ENCODE measurements at places on chromosomes 7 and 10.

GRCh38 chr10:100238429-100238828, 9.0 kb upstream of the CHUK start:
- DNase-seq = no peak

DNA sequence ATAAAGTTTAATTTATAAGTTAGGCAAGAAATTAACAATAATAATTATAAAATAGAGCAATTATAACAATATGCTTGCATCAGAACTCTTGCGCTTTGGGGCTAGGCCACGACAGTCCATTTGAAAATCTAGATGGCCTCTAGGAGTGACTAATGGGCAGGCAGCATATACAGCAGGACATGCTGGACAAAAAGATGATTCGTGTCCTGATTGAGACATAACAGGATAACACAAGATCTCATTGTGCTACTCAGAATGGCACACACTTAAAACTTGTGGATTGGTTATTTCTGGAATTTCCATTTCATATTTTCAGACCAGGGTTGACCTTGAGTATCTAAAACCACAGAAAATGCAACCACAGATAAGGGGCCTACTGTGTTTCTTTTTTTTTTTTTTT, 27.5 kb downstream of the CTNNA3 start:
- no peak for DNase-seq

DNA sequence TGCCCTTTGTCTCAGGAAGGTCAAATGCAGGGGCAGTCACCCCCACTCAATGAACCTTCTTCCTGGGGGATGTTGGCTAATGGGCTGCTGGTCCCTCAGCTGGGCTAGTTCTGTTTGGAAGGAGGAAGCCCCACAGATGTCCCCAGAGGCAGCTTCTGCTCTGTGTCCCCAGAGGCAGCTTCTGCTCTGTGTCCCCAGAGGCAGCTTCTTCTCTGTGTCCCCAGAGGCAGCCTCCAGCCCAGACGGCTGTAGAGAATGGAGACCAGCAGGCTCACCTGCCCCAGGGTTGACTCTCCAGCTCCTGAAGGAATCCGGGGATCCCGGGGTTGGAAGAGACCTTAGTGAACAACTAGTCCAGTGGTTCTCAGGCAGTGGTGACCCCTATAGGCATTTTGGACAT, 62.5 kb upstream of the LEP start:
- DNase-seq = no peak

GRCh38 chr10:3428826-3429225, 256.2 kb upstream of the PITRM1 start:
- DNase-seq = no peak

- no peak for DNase-seq
These were observed 948.4 kb downstream of the PCDH15 start for GRCh38 chr10:53852450-53853175.

DNA sequence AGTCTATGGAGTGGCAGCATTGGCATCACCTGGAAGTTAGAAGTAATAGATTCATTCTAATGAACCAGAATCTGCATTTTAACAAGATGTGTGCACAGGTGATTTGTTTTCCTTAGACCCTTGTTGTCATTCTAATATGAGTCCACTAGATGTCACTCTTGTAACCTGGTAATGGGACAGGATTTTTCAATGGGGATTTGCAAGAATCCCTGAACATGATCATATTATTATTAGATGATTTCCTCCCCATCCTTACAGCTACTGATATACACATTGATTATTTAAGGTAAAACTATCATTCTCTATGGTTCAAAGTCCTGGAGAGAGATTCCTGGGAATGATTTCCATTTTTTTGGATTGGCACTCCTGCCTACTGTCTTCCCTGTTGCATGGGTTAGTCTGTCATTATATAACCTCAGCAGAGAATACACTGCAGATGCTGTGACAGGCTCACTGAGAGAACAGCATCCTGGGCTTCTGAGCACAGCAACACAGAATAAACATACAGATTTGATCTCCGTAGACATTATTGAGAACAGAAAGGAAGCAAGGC, 194.9 kb downstream of the SUGCT start:
- no peak for DNase-seq

DNA sequence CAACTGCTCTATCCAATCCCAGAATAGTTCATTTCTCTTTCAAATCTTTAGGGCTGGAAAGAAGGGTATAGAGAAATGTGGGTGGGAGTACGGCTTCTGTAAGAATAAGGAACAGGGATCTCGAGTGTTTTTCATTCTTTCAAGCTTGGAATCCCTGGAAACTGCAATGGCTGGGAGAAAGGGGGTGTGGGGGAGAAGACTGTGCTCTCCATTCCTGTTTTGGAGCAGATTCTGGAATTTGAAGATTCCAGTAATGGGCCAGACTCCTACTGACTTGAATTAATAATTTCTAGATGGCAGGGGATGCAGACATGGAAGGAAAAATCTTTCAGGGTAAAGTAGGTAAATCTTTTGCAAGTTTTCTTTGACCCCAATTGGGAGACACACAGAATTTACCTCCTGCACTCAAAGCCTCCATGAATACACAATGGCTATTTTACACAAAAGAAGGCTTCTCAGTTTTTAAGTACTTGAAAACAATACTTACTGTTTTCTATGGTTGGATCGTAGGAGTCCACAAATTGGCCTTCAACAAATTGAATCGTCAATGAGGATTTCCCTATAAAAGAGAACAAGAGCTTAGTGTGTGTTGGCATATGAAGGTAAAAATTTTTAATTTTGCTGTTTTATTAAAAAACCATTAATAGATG, 29.1 kb downstream of the RHEB start:
- no peak for DNase-seq

GRCh38 chr10:107477266-107477665, 312.8 kb upstream of the SORCS1 start:
- DNase-seq = no peak

- no peak for DNase-seq
These were observed 77.2 kb downstream of the CFAP46 start for GRCh38 chr10:132865171-132865631.

- no peak for DNase-seq
These were observed 362.0 kb downstream of the ZNF248 start for GRCh38 chr10:37495415-37495814.

DNA sequence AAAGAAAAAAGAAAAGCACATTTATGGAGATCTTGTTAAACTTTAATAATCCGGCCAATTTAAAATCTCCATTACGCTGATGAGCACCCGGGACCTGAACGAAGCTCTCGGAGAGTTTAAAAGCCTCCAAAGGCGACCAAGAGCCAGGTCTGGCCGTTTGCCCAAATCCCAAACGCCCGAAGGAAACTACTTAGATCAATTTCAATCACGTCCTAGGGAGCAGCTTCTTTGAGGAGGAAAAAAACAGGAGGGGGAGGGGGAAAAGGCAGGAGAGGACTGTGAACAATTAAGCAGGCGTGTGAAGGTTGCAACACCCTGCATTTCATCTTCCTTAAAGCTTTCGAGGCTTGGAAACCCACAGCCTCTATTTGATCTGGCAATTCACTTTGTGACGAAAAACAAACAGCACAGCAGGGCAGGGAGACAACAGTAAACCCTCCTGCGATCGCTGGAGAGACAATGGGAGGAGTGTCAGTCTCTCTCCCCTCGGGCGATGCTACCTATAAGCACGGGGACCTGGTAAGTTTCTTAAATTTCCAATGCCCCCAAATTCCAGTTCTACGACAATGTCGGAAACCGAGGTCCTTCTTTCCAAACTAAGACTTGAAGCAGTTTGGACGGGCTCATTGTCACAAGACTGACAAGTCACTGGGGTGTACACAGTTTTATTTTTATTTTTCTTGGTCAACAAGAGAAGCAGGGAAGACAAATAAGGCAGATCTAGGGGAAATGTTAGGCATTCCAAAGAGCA, 1.2 kb downstream of the KLF6 start:
- peak; percentile 41 for DNase-seq

DNA sequence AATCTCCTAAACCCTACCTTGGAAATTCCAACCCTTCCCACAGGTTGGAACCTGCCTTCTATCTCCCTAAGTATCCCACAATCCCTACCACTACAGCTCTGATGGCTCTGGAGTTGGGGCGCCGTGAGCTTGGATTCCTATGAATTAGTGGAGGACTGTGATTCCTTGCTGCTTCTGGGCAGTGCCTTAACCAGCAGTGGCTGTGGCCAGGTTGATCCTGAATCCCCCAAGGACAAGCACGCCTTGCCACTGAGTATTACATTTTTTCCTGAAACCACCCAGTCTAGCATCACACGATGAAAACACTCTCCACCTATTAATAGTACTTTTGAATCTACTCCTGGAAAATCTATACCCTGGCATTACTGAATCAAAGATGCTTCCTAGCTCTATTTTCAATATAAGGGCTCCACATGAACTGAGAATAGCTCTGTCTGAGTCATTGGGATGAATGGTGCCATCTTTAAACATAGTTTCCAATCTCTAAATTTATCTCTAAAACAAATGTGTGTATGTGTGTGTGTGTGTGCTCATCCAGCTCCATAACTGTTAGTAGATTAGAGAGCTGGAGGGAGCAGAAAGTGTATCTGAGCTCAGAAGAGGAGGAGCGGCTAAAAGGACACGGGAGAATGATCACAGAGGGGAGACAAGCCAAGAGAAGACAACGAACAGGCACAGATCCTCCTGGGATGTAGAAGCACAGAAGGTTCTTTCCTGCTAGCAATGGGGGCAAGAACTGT, 11.9 kb upstream of the INPP5F start:
- no peak for DNase-seq

- no peak for DNase-seq
These were observed 32.8 kb downstream of the CFAP46 start for GRCh38 chr10:132909491-132910071.

- no peak for DNase-seq
These were observed 143.0 kb upstream of the HDAC9 start for GRCh38 chr7:18352339-18353255.

GRCh38 chr10:34813626-34814222, 1.4 kb downstream of the PARD3 start:
- no peak for DNase-seq

- no peak for DNase-seq
These were observed at the start of gene GLI3 for GRCh38 chr7:42236976-42237810. Gene GLI3, minus strand, starts transcription at chr7:42237209. Its CDS starts 13,956 bp downstream, at chr7:42223253.

GRCh38 chr10:31466313-31466712, 147.3 kb downstream of the ZEB1 start:
- no peak for DNase-seq

DNA sequence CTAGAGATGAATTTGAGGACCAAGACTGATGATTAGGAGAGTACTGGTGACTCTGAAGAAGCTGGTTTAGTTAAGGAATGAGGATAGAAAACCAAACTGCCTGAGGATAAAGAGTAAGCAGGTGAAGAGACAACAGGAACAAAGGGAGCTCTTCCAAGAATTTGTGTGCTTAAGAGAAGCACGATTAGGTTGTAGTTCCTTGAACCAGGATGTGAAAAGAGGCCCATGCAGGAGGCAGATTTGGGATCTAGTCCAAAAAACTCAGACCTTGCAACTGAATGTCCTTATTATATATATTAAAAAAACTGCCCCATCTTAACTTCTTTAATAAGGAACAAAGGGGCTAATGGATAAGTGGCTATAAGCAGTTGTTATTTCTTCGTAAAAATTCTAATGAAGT, 150.4 kb downstream of the SKAP2 start:
- DNase-seq = no peak

DNA sequence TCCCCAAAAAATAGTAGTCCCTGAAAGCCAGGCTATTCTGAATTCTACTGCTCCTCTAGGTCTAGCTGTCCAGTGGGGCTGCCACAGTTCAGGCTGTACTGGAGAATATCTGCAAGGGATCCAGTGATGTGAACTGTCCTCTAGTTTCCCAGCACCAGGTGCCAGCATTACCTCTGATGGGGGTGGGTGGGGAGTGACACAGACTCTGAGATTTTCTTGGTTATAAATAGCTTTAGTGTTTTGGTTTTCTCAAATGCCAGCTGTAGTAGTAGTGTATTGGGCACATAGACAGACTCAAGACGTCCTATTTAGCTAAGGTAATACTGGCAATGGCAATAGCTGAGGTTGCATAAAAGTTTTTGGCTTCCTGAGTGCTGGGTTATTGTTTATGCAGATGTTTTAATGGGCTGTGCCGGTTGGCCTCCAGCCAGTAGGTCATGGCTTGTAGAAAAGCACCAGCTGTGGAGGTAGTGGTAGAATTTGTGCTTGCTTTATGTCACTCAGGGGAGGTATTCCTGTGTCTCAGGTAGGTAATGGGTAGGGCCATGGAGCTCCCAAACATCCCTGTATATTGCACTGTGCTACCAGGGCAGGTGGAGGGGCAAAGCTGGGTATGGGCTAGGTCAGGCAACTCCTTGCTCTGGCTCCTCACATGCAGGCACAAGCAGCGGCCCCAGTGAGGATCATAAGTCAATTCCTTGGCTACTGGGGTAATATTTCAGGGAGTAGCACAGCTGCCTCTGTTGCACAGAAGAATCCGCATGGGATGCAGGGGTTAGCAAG, 338.7 kb upstream of the LRRTM3 start:
- DNase-seq = no peak

DNA sequence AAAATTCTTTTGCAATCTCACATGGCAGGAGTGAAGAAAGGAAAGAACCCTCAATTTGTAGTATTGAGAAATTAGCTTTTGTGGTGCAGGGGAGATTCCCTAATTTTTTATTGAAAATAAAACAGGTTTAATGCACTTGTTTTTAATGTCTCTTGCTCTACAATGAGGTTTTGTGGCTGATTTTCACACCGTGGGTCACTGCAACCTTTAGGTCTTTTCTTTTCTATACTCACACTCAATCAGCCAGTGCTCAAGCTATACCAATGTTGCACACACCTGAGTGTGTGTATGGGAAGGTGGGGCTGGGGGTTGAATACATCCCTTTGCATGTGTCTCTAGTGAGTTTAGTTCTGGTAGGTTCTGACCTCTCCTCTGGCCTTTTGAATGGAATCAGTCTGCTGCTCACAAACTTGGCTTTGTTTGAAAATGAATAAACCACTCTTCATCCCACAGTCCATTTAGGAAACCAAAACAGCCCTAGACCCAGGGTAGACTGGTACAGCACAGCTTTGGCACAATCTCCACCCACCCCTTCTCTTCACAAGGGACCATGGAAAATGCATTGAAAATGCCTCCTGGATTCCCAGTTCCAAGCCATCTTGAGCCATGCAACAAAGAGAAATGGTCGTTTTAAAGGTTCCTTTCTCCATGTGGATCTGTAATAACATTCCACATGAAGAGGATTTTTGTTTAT, 411.5 kb downstream of the SFMBT2 start:
- no peak for DNase-seq

DNA sequence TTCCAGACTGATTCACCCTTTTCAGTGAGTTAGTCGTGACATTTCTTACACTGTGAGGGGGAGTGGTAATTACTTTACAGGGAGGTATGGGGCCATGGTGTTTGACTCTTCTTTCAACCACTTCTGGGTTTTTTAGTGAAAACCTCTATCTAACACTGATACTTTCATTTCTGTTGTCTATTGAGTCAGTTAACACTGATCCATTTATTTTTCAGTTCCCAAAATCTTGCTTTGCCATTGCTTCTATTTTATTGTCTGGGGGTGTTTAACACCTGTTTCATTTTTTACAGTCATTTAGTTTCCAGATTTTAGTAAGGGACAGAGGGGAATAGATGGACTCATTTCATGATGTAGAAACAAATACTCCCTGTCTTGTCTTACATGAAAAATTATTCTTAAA, 61.5 kb downstream of the HELLS start:
- no peak for DNase-seq
